ENCODE measurements at places on chromosomes 11 and 22.
A peak's percentile ranks its signal among the peaks of the same experiment; 100 is the strongest.

- no peak for DNase-seq
These were observed 27.1 kb downstream of the WNT7B start for GRCh38 chr22:45949891-45950290.

GRCh38 chr11:85875505-85875904 lies 20.3 kb downstream of the CCDC83 start:
- DNase-seq, result no peak

DNA sequence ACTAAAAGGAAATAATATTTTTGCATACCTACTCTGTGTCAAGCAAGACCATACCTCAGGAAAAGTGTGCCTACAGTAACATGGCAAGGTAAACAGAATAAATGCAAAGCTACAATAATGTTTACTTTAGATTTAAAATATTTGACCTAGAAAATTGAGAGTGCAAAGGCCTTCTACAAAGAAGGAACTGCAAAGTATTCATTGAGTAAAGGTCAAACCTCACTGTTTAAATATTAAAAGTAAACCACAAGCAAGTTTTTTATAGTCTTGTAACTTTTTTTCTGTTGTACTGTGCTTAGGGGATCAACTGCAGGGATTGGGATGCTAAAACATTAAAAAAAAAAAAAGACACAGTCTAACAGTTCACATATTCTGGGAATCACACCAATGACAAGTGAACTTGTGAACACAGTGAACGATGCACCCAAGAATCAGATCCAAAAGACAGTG lies 48.8 kb downstream of the CWF19L2 start:
- no peak for DNase-seq

GRCh38 chr11:125872138-125872491 lies 15.4 kb upstream of the HYLS1 start:
- no peak for DNase-seq

GRCh38 chr22:42326801-42327200 lies 56.3 kb upstream of the TCF20 start:
- no peak for DNase-seq

DNA sequence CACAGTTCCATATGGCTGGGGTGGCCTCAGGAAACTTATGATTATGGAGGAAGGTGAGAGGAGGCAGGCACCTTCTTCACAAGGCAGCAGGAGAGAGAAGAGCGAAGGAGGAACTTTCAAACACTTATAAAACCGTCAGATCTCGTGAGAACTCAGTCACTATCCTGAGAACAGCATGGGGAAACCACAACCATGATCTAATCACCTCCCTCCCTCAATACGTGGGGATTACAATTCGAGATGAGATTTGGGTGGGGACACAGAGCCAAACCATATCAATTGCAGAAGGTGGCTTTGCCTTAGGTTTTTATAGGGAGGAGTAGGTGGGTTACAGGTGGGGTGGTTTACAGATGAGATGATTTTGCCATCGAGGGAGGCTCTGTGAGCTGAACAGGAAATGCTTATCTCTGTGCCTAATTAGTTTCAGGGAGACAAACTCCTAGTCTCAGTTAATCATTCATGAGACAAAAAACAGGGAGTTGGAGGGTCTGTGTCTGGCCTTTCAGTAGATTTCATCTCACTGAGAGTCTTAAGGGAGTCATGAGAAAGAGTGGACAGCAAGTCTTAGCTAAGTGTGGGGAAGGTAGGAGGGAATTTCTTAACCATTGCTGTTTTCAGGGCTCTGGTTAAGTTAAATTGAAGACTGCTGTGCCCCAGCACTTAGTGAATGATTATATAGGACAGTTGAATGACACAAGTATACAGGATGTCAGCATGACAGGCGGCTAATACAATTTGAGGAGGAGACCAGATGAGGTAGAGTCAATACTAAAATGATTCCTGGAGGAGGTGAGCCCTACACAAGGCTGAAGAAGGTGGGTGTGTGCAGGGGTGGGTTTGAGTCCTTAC lies 47.7 kb downstream of the CWC15 start:
- no peak for DNase-seq

DNA sequence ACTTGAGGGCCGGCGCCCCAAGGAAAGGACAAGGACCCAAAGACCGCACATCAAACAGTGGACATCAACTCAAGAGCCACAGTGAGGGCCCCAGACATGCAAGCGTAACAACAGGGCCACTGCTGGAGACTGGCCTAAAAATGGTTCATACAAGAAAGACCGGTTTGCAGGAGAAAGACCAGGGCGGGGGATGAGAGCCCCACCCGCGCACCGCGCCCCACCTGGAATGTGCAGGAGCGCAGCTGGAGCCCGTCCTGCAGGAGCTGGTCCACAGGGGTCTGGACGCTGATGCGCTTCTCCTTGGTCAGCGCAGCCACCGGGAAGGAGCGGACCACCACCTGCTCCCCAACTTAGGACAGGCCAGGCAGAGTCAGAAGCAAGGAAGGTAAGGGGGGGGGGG lies 13.9 kb downstream of the SBF1 start:
- DNase-seq, result no peak

- peak; percentile 18 for DNase-seq
These were observed 55.6 kb upstream of the CSNK2A3 start for GRCh38 chr11:11408436-11409221.

- peak; percentile 50 for DNase-seq
These were observed 15.9 kb downstream of the PTPN5 start for GRCh38 chr11:18775492-18776292.

GRCh38 chr11:28457481-28458065 lies 349.4 kb downstream of the METTL15 start:
- DNase-seq, result no peak
